ENCODE measurements at places on chromosomes 5 and 9. TPM values are rescaled to one million over a fixed set of nuclear protein-coding genes. Genes with fewer than 3 reads are reported as not detected.

DNA sequence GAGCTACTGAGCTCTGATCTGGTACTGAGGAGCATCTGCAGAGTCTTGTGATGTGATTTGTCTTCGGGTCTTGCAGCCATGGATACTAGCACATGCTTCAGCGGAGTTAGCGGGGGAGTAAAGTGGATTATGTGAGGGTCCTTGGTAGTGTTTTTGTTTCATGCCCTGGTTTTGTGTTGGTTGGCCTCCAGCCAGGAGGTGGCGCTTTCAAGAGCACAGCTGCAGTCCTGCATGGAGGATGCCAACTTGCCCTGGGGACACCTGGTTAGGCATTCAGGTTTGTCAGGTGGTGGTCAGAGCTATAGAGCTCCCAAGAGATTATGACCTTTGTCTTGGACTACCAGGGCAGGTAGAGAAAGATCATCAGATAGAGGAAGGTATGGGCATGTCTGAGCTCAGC lies 185.8 kb upstream of the CDH6 start:
- DNase-seq, result no peak

GRCh38 chr5:6490693-6491092 lies 42.0 kb downstream of the UBE2QL1 start:
- no peak for DNase-seq

Gene SPACA9
- total RNA-seq, result 1.1 TPM

- no peak for DNase-seq
Measured at GRCh38 chr9:75418518-75418917, 330.2 kb downstream of the OSTF1 start.

DNA sequence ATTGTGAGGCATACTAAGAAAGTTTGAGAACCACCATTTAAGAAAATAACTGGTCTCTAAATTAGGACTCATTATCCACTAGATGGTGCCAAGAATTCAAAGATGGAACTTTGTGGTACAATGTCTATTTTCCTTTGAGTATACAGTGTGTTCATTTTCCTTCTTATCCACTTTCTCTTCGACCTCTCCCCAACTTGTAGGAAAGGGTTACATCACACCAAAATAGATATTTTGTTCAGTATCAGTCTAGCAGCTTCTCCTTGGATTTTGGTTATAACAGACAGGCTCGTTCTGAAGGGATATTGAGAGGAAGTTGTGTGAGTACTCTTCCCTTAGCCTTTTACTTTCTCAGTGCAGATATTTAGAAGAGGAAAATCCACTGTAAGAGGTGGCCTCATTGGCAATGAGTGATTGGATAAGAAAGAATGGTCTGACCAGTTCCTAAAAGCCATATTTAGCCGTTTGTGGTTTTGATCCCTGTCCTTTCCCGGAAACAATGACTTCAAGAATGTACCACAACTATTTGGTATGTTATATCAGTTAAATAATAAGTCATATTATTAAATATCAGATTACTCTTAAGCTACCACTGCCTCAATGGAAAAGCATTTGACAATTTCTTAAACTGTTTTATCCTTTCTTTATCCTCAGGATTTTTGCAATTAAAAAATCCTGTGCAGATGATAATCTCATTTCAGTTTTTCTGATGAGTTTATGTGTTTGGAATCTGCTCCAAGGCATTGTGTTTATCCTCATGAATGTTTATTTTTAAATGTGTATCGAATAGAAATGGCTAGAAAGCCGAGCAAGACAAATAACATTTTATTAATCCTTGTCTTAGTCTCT lies 69.0 kb upstream of the GRAMD2B start:
- no peak for DNase-seq

DNA sequence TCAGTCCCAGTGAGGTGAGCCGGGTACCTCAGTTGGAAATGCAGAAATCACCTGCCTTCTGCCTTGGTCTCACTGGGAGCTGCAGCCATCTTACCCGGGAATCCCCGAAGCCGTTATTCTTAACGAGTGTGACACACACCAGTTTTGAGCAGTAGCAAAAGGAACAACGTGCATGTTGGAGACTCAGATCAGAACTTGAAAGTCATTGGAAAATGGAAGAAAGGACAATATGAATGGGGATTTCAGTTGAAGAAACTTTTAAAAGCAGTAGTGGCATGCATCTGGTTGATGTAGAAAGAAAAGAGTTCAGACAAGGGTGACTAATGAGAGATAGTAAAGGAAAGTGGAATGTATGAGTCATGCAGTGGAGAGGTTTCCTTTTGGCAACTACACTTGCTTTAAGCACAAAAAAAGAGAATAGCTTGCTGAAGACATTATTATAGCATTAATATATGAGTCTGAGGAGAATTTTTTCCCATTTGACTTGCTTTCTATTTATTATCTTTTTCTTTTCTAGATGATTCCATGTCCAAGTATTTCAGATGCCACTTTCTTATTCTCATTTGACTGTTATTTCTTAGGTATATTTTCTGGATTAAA lies 44.4 kb upstream of the ANKDD1B start:
- DNase-seq, result peak; percentile 30

- DNase-seq, result no peak
Measured at GRCh38 chr5:7494481-7495130, 98.7 kb downstream of the ADCY2 start.

GRCh38 chr5:107389130-107389774 lies 281.5 kb downstream of the EFNA5 start:
- peak; percentile 23 for DNase-seq

GRCh38 chr5:125720348-125720685 lies 702.9 kb upstream of the GRAMD2B start:
- no peak for DNase-seq

DNA sequence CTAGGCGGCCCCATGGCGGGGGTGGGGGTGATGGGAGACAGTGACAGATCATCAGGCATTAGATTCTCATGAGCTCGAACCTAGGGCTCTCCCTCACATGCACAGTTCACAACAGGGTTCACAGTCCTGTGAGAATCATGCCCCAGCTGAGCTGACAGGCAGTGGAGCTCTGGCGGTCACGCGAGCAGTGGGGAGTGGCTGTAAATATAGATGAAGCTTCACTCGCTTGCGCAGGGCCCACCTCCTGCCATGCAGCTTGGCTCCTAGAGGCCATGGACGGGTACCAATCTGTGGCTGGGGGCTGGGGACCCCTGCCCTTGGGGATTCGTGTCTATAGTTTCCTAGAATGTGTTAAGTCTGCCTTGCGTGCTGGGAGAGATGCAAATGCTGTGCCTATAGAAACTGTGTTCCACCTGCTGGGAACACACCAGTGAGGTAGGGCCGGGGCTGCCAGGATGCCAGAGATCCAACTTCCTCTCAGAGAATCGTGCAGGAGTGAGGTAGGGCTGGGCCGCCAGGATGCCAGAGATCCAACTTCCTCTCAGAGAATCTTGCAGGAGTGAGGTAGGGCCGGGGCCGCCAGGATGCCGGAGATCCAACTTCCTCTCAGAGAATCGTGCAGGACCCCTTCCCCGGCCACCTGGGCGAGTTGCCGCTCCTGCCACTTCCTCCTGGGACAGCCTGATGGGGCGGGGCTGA lies 14.1 kb upstream of the EXOC3 start:
- no peak for DNase-seq

Gene IL4
- 21.6 TPM for total RNA-seq
